Right atrium auricular region (tissue), 2 donors: ENCODE measurements at places on chromosomes 2 and 18. TPM values are rescaled to one million over a fixed set of nuclear protein-coding genes. Genes with fewer than 3 reads are reported as not detected.

Gene TANC1
- total RNA-seq, result 51.8 TPM

Gene GPAT2
- total RNA-seq, result 3.9 TPM

DNA sequence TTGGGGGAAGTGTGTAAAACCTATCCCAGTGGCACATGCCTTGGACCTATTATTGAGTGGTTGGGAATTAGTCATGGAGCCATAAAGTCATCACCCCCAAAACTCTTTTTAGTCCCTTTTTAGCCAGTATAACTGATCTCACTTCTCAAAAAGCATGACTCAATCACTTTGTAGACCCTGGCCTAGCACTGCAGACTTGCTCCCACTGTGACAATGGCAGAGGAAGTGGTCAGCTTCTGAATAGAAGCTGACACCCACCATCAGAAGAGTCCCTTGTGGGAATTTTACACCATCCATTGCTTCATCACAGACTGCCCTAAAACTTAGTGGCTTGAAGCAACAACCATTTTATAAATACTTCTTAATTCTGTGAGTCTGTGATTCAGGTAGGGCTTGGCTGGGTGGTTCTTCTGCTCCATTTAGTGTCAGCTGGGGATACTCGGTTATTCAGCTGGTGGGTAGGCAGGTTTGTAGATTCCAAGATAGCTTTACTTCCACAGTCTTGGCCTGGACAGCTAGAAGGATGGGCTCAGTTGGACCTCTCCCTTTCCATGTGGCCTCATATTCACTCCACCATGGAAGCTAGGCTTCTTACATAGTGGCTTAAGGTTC, 10.8 kb upstream of the ITGA6 start:
- H3K4me3 ChIP-seq, result no peak overlapping the region
- H3K27me3 ChIP-seq, result no peaks in the 10 kb centered on the region
- no peaks in the 10 kb centered on the region for H3K36me3 ChIP-seq
- no peaks in the 10 kb centered on the region for H3K4me1 ChIP-seq

DNA sequence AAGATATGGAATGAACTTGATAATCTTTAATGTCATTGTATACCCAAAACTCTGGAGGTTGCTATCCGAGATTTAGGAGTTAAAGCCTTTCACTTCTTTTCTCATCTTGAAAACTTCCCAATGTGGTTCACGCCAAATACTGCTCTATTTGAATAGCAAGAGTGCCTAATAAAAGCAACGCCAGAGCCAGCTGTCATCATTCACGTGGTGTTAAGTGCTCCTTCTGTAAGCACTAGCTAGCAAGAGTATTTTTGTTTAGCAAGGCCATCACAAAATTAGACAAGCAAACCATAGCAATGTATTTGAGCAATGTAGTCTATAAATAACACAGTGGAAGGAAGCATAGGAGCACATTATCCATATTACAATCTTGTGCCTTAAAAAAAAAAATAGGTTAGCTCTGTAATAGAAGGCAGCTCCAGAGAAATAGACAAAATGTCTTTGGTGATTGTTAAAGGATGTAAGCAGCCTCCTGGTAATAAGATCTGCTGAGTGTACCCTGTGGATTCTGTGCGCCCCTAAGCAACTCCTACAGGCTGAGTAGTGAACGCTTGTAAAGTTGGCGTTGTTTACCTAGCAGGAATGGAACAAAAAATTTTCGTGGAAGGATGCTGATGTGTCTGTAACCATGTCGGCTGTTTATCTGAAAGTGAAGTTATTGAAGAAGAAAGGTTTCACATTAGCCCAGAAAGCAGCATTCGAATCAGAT, 518.0 kb downstream of the CNTNAP5 start:
- DNase-seq, result no peak
- H3K4me1 ChIP-seq, result no peaks in the 10 kb centered on the region
- H3K27ac ChIP-seq, result no peak overlapping the region
- H3K36me3 ChIP-seq, result no peaks in the 10 kb centered on the region
- no peak overlapping the region for H3K4me3 ChIP-seq

- H3K27ac ChIP-seq, result no peak overlapping the region
- H3K4me1 ChIP-seq, result no peaks in the 10 kb centered on the region
- H3K27me3 ChIP-seq, result no peaks in the 10 kb centered on the region
- no peak overlapping the region for H3K4me3 ChIP-seq
- DNase-seq, result no peak
Observed at GRCh38 chr2:204982303-204982702, 437.0 kb downstream of the PARD3B start.

DNA sequence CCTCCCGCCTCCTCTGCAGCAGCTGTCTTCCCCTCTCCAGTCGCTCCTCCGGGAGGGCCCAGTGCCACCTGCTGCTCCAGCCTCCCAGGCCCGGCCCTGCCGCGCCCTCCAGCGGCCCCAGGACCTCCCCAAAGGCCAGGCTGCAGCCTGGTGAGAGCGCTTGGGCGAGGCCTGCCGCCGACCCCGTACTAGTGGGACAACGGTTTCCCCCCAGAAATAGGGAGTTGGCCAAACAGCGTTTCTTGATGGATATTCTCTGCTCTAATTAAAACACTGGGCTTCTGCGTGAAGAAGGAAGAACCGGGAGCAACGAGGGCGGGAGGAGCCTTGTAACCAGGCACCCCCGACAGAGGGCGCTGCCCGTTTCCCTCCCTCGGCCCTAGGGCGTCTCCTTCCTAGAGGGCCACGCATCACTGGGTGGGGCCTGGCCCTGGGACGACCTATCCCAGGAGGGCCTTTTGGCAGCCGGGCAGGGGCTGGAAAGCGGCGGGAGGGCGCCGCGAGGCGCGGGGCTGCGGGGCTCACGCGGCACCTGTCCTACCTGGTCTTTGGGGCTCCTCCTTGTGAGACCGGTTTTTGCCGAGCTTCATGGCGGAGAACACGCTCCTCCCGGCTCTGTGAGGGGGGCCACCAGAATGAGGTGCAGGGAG, 25.4 kb upstream of the OTOF start:
- H3K36me3 ChIP-seq, result no peaks in the 10 kb centered on the region
- H3K4me1 ChIP-seq, result peaks cover 12% of the 10 kb centered on the region
- DNase-seq, result peak; percentile 62

- no peak for DNase-seq
- H3K4me1 ChIP-seq, result no peaks in the 10 kb centered on the region
- H3K27me3 ChIP-seq, result no peaks in the 10 kb centered on the region
Observed at GRCh38 chr2:73822276-73822675, 6.5 kb upstream of the STAMBP start.

- H3K4me1 ChIP-seq, result no peaks in the 10 kb centered on the region
- H3K4me3 ChIP-seq, result no peak overlapping the region
- H3K27ac ChIP-seq, result no peak overlapping the region
- H3K36me3 ChIP-seq, result no peaks in the 10 kb centered on the region
- DNase-seq, result no peak
Observed at GRCh38 chr2:152292991-152293390, 42.0 kb upstream of the FMNL2 start.

DNA sequence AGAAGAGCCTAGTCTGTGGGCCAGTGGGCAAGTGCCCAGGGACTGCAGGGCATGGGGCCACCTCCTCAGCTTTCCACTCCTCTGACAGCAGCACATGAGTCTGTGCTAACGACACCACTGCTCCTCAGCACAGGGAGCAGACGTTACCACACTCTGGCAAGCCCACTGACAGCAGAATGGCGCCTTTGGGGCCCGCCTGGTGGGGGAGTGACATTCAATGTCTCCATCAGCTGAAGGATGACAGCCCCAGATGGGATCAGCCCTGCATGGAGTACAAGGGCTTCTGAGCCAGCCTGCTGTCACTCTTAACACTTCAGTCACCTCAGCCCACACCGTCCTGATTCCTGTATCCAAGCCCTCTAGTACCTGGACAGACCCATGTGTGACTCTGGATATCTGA, 149.4 kb upstream of the SMAD2 start:
- no peaks in the 10 kb centered on the region for H3K27me3 ChIP-seq
- no peaks in the 10 kb centered on the region for H3K4me1 ChIP-seq
- H3K36me3 ChIP-seq, result no peaks in the 10 kb centered on the region

Gene HMSD
- 0.48 TPM for total RNA-seq

Gene AKAIN1
- not detected for total RNA-seq

GRCh38 chr2:217790681-217791392, 212.0 kb downstream of the TNS1 start:
- no peaks in the 10 kb centered on the region for H3K4me1 ChIP-seq
- no peaks in the 10 kb centered on the region for H3K27me3 ChIP-seq
- H3K27ac ChIP-seq, result peak overlapping the region; percentile 17
- no peak overlapping the region for H3K4me3 ChIP-seq
- peaks cover 23% of the 10 kb centered on the region for H3K36me3 ChIP-seq

GRCh38 chr2:106759966-106760365, 126.0 kb downstream of the ST6GAL2 start:
- H3K4me1 ChIP-seq, result no peaks in the 10 kb centered on the region
- H3K4me3 ChIP-seq, result no peak overlapping the region
- no peaks in the 10 kb centered on the region for H3K36me3 ChIP-seq

GRCh38 chr2:233638836-233639235, 2.6 kb downstream of the UGT1A10 start:
- H3K4me3 ChIP-seq, result no peak overlapping the region
- H3K4me1 ChIP-seq, result no peaks in the 10 kb centered on the region
- H3K27me3 ChIP-seq, result no peaks in the 10 kb centered on the region
- no peaks in the 10 kb centered on the region for H3K36me3 ChIP-seq
- no peak for DNase-seq

GRCh38 chr2:222049946-222050345, 248.9 kb downstream of the PAX3 start:
- H3K36me3 ChIP-seq, result no peaks in the 10 kb centered on the region
- no peak overlapping the region for H3K27ac ChIP-seq
- H3K4me1 ChIP-seq, result no peaks in the 10 kb centered on the region

DNA sequence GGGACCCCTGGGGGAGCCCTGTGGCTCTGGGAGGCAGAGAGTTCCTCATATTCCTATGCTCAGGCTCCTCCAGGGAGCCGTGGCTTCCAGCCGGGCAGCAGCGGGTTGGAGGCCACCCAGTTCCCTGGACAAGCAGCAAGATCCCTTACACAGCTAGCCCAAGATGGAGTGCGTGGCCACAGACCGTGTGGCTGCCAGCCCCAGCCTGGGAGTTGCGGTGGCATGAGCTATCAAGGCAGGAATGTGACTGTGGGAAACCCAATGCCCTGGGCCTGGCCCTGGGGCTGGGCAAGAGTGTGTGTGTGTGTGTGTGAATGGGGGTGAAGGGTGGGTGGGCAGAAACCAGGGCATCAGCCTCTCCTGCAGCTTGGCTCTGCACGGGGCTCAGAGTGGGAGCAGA, 130.5 kb downstream of the DYSF start:
- no peaks in the 10 kb centered on the region for H3K4me1 ChIP-seq
- H3K4me3 ChIP-seq, result no peak overlapping the region
- no peak overlapping the region for H3K27ac ChIP-seq
- H3K27me3 ChIP-seq, result no peaks in the 10 kb centered on the region
- no peaks in the 10 kb centered on the region for H3K36me3 ChIP-seq

Gene ACVR1C
- 1.1 TPM for total RNA-seq

Gene ARHGAP28
- 3.0 TPM for total RNA-seq

Gene ZFAND2B
- 15.5 TPM for total RNA-seq

DNA sequence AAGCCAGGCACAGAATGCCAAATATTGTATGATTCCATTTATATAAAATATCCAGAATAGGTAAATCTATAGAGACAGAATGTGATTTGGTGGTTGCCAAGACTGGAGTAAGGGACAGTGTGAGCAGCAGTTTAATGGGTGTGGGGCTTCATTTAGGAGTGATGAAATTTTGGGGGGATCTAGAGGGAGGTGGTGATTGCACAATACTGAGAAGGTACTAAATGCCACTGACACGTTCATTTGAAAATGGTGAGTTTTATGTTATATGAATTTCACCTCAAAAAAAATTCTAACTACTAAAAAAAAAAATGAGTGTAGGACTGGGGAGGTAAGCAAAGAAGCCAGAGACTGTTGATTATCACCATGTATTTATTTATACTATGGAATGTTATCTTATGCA, 974.5 kb upstream of the ZEB2 start:
- no peaks in the 10 kb centered on the region for H3K4me1 ChIP-seq
- H3K36me3 ChIP-seq, result no peaks in the 10 kb centered on the region
- H3K4me3 ChIP-seq, result no peak overlapping the region
- H3K27ac ChIP-seq, result no peak overlapping the region
- no peaks in the 10 kb centered on the region for H3K27me3 ChIP-seq

Gene GREB1L
- 19.1 TPM for total RNA-seq
